ENCODE measurements at places on chromosomes 11 and 22.

GRCh38 chr11:69481393-69481844, at the start of gene LINC01488:
TSS of gene LINC01488 (plus strand) at chr11:69481663.
- DNase-seq, result no peak

DNA sequence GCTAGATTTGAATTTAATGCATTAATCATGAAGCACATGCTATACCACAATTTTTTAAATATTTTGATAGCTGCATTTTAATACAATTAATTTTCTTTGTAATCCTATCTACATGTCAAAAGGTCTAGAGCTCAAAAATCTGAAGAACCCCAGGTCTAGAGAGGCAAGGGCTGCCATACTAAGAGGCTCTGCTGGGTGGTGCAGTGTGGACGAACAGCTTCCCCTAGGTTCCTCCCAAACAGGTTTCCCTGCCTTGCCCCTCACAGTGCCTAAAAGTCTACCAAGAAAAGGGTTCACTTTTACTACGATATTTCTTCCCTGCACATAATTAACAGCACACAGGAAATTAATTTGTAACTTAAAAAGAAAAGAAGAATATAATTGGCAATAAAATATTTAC, 681.1 kb downstream of the OPCML start:
- DNase-seq, result no peak

GRCh38 chr11:103729617-103730016, 306.8 kb upstream of the DDI1 start:
- DNase-seq, result no peak

- no peak for DNase-seq
These were observed 249.2 kb downstream of the DLG2 start for GRCh38 chr11:85377901-85378300.

DNA sequence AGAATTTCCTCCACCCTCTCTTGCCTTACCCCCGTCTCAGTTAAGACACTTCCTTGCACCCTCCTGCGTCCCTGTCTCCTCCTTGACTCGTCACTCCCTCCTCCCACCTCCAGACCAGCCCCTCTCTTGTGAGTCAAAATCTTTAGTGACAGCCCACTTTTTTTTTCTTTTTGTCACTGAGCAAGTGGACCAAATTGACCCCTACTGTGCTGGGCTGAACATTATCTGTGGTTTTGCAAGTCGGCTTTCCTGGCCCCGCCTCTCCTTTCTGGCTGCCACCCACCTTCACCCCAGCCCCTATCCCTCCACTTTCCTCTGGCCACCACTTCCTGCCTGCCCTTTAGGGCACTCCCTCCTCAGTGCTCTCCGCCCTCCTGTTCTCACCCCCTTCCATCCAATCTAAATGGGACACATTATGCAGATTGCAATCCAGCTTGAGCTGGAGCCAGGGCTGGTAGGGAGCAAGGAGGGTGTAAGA, at the start of gene APLNR:
Gene APLNR (minus strand): TSS at position 47 of the 478 bp plus-strand sequence. CDS start 246 bp downstream, outside the sequence.
- no peak for DNase-seq

- no peak for DNase-seq
These were observed 24.1 kb upstream of the TUB start for GRCh38 chr11:8056810-8057463.

GRCh38 chr11:104451197-104451893, 287.4 kb upstream of the PDGFD start:
- no peak for DNase-seq

DNA sequence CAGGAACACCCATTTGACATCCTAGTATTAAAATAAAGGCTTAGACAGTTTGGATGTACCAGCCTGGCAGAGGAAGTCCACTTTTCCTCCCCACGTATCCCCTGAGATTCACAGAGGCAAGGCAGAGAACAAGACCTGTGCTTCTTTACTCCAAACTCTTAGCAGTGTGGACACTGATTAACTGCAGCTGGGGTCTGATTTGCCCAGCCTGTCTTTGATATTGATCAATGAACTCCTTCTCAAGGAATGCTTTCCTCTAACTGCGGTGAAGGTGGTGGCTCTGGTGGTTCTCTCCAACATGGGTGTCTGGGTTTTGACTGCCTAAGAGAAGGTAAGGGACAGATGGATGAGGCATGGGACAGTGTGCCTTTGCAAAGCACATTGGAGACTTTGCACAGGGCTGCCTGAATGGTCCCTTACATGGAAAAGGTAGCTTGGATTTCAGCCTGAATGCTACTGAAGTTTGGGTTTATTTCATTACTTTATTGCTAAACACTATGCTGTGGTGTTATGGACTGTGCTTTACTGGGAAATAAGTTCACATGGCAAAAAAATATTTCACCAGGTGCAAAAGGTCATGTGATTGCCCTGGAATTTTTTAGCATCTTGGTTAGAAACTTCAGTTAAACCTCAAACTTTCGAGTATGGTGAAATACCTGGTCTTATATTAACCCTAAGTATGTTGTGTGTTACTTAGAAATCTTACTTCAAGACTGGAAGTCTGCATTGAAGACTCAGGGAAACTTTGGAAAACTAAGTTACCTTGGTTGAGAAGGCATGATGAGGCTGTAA, 1.8 kb downstream of the GAS2 start:
- no peak for DNase-seq

GRCh38 chr11:44136176-44136945, 40.9 kb downstream of the EXT2 start:
- no peak for DNase-seq

GRCh38 chr22:27747396-27748221, 53.9 kb downstream of the MN1 start:
- no peak for DNase-seq

GRCh38 chr11:6283453-6284023, 23.9 kb downstream of the CCKBR start:
- no peak for DNase-seq

GRCh38 chr11:102676084-102676483, 29.5 kb downstream of the MMP27 start:
- DNase-seq, result no peak

GRCh38 chr11:47768101-47768612, 1.0 kb upstream of the FNBP4 start:
- peak; percentile 39 for DNase-seq

DNA sequence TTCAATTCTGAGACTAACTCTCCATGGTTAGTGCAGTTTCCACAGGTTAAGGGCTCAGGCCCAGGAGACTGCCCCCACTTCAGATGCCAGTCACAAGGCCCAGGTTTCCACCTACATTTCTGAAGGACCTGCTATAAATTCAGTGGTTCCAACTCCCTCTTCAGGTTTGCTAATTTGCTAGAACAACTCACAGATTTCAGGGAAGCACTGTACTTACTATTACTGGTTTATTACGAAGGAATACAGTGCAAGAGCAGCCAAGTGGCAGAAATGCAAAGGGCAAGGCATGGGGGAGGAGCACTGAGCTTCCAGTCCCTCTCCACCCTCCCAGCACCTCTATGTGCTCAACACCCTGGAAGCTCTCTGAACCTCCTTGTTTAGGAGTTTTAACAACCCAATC, 39.3 kb upstream of the SPON1 start:
- DNase-seq, result no peak

DNA sequence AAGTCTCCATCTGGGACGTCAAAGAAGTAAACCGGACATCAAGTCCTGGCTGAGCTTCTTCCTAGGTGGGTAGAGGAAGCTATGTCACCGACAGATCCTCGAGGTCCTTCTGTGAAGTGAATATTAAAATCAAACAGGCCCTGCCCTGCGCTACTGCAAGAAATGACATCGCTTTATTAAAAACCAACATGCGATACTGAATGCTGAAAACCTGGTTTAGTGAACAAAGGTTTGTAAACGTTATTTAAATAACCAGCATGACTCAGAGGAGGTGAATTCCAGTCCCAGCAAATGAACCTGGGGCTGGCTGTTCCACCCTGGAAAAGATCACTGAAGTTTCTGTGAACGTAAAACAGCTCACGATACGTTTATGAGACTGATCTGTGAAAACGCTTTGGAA, 645 bp downstream of the RTCB start:
- DNase-seq, result no peak

- DNase-seq, result no peak
These were observed 58.7 kb downstream of the CTTN start for GRCh38 chr11:70456921-70457532.

GRCh38 chr11:75734491-75735180, 17.0 kb downstream of the MOGAT2 start:
- DNase-seq, result no peak
